Hepatocyte (in vitro differentiated cells): ENCODE measurements at places on chromosomes 13 and 19. TPM values are rescaled to one million over a fixed set of nuclear protein-coding genes. Genes with fewer than 3 reads are reported as not detected.
A peak's percentile ranks its signal among the peaks of the same experiment; 100 is the strongest.

The THSD8 gene
- 5.1 and 5.7 TPM in 2 replicates for polyA plus RNA-seq

The ZFP36 gene
- 1,034 and 1,087 TPM in 2 replicates for polyA plus RNA-seq

The COL4A1 gene
- polyA plus RNA-seq: 138 and 140 TPM in 2 replicates

The GAPDHS gene
- not detected in 2 replicates for polyA plus RNA-seq

The CFD gene
- polyA plus RNA-seq: 8.2 and 11.2 TPM in 2 replicates

The TMEM238 gene
- 29.6 and 39.2 TPM in 2 replicates for polyA plus RNA-seq

The PSG3 gene
- not detected in 2 replicates for polyA plus RNA-seq

The METTL21C gene
- polyA plus RNA-seq: 0.43 TPM in 1 of 2 replicates, not detected in the other

The ZNF681 gene
- polyA plus RNA-seq: 0.74 and 0.78 TPM in 2 replicates

The C1QTNF9 gene
- polyA plus RNA-seq: not detected in 2 replicates

The B3GNT3 gene
- 14.6 and 16.7 TPM in 2 replicates for polyA plus RNA-seq

The CDC42EP5 gene
- 71.2 and 71.5 TPM in 2 replicates for polyA plus RNA-seq

The KHSRP gene
- polyA plus RNA-seq: 196 and 202 TPM in 2 replicates

DNA sequence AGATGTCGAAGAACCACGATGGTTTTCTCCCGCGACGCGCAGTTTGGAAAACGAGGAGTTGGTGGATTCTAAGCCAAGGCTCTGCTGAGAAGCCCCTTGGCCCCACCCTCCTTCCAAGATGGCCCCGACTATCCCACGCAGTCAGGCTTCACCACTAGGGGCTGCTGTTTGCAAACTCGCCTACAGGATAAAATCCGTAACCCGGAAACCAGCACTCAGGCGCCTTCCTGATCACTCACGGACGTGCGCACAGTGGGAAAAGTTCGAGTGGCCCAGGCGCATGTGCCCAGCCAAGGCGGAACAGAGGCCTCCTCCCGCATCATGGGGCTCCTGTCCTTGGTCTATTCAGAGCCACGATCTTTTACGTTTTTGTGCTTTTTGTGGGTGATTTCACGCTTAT is 19.2 kb upstream of the UQCR11 start:
- H3K27me3 ChIP-seq: no peaks in the 10 kb centered on the region
- no peak overlapping the region for H3K27ac ChIP-seq

GRCh38 chr19:55149078-55150003 is at the start of gene TNNT1:
Gene TNNT1 (minus strand): TSS chr19:55149206. CDS start chr19:55147157, 2,049 bp downstream.
- no peak within 1 kb of the TSS for H3K4me3 ChIP-seq
- H3K27me3 ChIP-seq: peaks cover 44% of the 10 kb centered on the region
- no peak within 1 kb of the TSS for H3K27ac ChIP-seq
- no peaks in the 10 kb centered on the region for H3K36me3 ChIP-seq
- peak; percentile 60 for DNase-seq
- no peaks in the 10 kb centered on the region for H3K4me1 ChIP-seq

DNA sequence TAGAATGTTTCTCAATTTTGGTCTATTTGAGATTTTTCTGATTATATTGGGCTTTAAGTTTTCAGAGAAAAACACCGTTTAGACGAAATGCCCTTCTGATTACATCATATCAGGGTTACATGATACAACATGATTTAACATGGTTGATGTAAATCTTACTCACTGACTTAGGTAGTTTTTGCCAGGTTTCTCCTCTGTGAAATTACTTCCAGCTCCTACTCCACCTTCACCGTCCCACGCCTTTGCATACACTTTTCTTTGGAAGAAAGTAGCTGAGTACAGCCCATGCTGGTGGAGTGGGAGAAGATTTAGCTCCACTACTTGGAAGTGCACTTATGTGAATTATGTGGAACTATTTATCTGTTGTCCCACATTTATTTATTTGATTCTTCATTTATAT is 433.2 kb upstream of the KLHL1 start:
- H3K27me3 ChIP-seq: no peaks in the 10 kb centered on the region
- H3K4me1 ChIP-seq: no peaks in the 10 kb centered on the region
- H3K27ac ChIP-seq: no peak overlapping the region
- no peak overlapping the region for H3K4me3 ChIP-seq
- no peak for DNase-seq

DNA sequence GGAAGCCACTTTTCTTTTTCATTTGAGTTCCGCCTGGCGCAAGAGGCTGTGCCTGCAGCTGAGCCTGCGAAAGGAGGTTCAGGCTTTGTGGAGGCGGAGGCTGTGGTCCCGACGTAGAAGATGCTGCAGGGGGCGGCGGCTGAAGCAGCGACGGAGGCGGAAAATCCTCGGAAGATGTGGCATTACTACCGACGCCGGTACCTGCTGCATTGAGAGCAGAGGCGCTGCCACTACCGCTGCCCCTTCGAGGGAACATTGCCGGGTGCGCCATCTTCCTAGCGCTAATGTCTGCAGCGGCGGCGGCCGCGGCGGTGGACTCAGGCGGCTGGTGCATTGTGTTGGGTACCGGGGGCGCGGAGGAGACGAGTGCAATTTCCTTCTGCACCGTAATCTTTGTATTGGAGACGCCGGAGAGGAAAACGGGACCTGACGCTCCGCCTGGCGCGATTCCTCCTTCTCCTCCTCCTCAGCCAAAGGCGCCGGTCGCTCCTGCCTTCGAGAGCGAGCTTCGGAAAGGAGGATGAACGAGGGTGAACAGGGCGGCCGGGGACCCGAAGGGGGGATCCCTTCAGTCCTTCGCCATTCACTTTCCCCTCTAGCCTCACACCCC is at the start of gene TSC22D1:
TSS of gene TSC22D1 (minus strand) at position 590 of the 610 bp plus-strand sequence. CDS start at position 334, 256 bp downstream.
- no peaks in the 10 kb centered on the region for H3K27me3 ChIP-seq
- H3K36me3 ChIP-seq: no peaks in the 10 kb centered on the region
- DNase-seq: peak; percentile 58
- peak within 1 kb of the TSS; percentile 35 for H3K4me3 ChIP-seq

DNA sequence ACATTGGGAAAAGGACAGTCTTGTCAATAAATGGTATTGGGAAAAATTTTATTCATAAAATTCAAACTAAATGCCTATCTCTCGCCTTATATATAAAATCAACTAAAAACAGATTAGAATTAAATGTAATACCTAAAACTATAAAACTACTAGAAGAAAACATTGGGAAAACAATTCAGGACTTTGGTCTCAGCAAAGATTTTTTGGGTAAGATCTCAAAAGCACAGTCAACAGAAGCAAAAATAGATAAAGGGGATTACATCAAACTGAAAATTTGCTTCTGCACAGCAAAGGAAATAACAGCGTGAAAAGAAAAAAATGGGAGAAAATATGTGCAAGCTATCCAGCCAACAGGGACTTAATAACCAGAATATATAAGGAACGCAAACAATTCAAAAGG is 24.3 kb upstream of the ZC3H13 start:
- no peaks in the 10 kb centered on the region for H3K27me3 ChIP-seq
- H3K4me1 ChIP-seq: no peaks in the 10 kb centered on the region
- DNase-seq: no peak
- H3K27ac ChIP-seq: no peak overlapping the region
- H3K36me3 ChIP-seq: no peaks in the 10 kb centered on the region

DNA sequence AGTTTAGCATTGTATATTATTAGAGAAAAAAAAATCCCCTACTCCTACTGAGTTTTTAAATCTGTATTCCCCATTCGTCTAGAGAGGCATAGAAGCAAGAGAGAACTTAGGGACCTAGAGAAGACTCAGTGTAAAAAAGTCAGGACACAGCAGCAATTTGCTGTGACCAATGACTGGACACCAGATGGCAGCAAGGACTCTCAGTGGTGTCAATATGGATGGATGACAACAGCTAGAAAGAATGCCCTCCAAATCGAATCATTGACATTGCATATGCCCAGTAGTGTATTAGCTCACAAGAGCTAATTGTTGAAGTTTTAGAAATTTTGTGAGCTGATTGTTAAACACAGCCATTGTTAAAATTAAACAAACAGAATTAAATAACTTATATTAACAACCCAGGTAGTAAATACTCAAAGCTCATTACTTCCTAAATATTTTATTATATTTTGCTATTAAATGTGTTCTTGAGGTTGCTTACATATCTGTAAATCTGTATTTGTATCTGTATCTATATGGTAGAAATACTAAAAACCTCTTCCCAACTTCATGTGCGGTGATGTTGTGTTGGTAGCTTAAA is 43.9 kb downstream of the SIAH3 start:
- no peaks in the 10 kb centered on the region for H3K36me3 ChIP-seq
- no peaks in the 10 kb centered on the region for H3K4me1 ChIP-seq
- peak; percentile 56 for DNase-seq
- H3K4me3 ChIP-seq: no peak overlapping the region
- no peak overlapping the region for H3K27ac ChIP-seq
- H3K27me3 ChIP-seq: no peaks in the 10 kb centered on the region

- no peak overlapping the region for H3K27ac ChIP-seq
- peaks cover 12% of the 10 kb centered on the region for H3K27me3 ChIP-seq
- H3K36me3 ChIP-seq: no peaks in the 10 kb centered on the region
- peak; percentile 37 for DNase-seq
- peak overlapping the region; percentile 75 for H3K4me3 ChIP-seq
These were observed 757 bp downstream of the WIZ start for GRCh38 chr19:15448778-15449619.

- no peak overlapping the region for H3K27ac ChIP-seq
- H3K4me3 ChIP-seq: no peak overlapping the region
- no peaks in the 10 kb centered on the region for H3K36me3 ChIP-seq
- no peaks in the 10 kb centered on the region for H3K27me3 ChIP-seq
- H3K4me1 ChIP-seq: no peaks in the 10 kb centered on the region
These were observed 24.2 kb upstream of the C13orf46 start for GRCh38 chr13:113997845-113998751.

GRCh38 chr19:11377237-11377636 is 2.8 kb downstream of the SWSAP1 start:
- H3K4me1 ChIP-seq: peaks cover 19% of the 10 kb centered on the region
- H3K27me3 ChIP-seq: no peaks in the 10 kb centered on the region
- peak; percentile 39 for DNase-seq
- H3K4me3 ChIP-seq: no peak overlapping the region
